ENCODE measurements at places on chromosomes 16 and 17.
A peak's percentile ranks its signal among the peaks of the same experiment; 100 is the strongest.

DNA sequence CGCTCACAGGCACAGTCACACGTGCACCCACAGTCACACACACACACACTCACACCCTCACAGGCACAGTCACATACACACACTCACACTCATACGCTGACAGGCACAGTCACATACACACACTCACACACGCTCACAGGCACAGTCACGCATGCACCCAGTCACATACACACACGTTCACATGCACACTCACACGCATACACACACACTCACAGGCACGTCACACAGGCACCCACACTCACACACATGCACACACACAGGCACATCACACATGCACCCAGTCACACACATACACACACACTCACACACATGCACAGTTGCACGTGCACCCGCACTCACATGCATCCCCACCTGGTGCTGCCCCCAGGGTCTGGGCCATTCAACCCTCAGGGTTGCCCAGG is 46.1 kb upstream of the CBFA2T3 start:
- no peak for DNase-seq

- no peak for DNase-seq
These were observed 38.4 kb downstream of the RMI2 start for GRCh38 chr16:11383481-11384183.

DNA sequence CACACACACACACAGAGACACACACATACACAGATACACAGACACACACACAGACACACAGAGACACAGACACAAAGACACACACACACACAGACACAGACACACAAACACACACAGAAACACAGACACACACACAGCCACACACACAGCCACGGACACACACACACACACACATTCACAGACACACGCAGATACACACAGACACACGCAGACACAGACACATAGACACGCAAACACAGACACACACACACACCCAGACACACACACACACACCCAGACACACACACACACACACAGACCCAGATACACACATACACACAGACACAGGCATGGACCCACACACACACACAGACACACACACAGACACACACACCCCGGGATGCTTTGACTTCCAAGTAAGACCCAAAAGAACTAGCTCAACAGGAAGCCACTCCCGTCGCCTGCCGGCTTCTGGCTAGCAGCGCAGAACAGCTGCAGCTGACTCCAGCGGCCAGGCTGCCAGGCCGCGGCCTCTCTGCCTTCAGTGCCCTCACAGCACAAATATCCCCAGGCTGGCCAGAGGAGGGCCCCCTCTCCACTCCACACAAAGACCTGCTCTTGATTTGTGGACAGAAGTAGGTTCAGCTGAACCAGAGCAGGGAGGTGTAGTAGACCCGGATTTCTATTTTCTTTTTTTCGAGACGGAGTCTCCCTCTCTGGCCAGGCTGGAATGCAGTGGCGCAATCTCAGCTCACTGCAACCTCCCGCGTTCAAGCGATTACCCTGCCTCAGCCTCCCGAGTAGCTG is 6.0 kb upstream of the CHRNE start:
- peak; percentile 76 for DNase-seq

DNA sequence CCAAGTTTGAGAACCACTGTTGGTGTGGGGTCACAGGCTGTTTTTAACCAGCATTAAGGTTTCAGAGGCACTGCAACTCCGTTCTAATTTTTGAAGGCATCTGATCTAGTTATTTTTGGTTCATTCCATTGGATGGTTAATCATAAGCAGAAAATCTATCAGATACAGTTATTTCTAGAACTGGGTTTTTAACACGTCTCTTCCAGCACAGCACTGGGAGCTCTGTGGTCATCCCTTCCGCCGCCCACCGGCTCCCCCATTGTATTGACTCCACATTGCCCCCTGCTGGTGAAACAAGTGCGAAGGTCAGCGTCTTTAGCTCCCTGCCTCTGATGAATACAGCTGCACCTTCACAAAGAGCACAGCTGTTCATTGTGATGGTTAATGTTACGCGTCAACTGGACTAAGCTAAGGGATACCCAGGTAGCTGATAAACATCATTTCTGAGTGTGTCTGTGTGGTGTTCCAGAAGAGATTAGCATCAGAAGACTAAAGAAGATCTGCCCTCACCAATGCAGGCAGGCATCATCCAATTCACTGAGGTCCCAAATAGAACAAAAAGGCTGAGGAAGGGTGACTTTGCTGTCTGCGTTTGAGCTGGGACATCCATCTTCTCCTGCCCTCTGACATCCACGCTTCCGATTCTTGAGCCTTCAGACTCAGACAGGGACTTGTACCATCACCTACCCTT is 8.5 kb downstream of the CCL18 start:
- DNase-seq, result peak; percentile 76

- DNase-seq, result no peak
These were observed 7.2 kb downstream of the PRR15L start for GRCh38 chr17:47950448-47950847.

DNA sequence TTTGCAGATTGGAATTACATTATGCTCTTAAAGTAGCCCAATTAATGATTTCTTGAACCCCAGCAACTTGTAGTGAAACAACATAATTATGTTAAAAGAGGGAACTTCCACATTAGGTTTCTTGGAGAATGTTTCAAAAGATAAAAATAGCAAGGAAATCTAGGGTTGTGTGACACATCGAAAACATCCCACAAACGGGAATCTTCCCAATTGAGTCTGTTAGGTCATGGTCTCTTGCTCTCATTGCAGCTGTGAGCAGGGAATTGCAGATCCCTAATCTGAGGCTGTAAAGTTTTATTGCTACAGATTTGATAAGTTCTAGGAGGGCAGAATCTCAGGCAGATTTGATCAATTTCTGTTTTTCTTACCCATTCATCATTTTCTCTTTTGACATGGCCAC is 6.7 kb upstream of the LPO start:
- no peak for DNase-seq

- no peak for DNase-seq
These were observed 15.5 kb downstream of the HS3ST6 start for GRCh38 chr16:1902547-1903219.

DNA sequence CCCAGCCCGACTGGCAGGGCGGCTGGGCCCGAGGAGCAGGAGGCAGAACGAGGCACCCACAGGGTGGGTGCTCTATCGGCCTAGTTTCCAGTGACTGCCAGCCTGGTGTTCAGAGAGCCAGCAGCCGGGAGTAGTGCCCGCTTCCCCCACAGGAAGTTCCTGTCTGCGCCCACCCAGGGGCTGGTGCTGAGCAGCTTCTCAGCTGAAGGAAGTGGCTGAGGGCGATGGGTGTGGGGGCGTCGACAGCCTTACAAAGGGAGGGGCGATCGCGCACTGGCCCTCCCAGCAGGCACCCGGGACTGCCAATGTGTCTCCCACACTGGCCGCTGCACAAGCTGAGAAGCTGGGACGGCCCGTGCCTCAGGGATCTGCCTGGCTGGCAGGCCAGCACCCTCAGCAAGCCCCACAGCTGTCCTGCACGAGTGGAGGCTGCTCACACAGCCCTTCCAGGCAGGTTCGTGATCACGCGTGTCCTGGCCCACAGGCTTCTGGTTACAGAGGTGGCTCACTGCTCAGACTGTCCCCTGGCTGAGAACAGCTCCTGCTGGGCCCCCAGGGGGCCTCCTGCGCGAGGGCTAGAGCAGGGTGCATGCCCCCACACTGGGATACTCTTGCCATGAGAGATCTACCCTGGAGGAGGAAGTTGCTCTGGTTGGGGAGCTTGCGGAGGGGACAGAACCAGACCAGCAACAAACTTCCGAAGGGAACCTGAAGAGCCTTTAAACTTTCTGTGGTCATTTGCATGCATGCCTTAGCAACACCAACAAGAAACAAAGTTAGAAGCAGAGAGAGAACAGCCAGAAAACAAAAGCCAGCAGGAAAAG is 2.5 kb downstream of the RNF166 start:
- peak; percentile 72 for DNase-seq

GRCh38 chr17:55588446-55589242 is 77.4 kb upstream of the SMIM36 start:
- no peak for DNase-seq

DNA sequence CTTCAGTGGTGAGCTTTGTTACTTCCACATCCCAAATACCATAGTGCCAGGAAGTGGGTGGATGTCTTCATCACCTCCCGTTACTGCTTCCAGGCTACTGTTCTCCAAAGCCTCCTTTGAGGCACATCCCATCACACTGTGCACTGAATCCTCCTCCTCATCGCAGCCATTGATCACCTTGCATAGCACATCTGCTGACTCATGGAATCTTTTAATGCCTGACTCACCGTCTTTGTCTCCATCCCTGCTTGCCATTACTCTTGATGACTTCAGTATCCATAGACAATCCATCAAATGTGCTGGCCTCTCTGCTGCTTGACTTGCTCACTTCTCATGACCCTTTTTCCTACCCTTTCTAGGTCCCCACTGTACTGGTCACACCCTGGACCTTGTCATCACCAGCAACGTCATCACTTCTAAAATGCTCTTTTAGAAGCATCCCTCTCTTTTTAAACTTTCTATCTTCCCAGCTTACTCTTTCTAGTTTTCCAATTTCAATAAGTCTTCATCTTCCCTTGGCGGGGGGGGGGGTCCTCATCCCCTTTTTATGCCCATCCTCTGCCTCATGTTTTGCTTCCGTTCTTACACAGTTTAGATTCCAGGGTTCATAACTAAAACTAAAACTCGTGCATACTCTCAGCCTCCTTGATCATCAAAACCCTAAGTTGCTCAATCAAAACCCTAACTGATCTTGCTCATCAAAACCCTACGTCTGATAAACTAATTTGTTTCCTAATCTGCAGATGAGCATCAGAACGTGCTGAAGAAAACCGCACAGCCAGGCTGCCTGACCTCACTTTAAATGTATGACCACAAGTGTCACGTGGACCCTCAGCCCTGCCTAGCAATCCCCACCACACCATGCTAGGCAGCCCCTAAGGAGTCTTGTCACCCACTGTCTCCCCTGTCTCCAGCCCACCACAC is 289.7 kb upstream of the ZFHX3 start:
- DNase-seq, result no peak

GRCh38 chr17:65182233-65182632 is 45.1 kb downstream of the RGS9 start:
- DNase-seq, result peak; percentile 4

DNA sequence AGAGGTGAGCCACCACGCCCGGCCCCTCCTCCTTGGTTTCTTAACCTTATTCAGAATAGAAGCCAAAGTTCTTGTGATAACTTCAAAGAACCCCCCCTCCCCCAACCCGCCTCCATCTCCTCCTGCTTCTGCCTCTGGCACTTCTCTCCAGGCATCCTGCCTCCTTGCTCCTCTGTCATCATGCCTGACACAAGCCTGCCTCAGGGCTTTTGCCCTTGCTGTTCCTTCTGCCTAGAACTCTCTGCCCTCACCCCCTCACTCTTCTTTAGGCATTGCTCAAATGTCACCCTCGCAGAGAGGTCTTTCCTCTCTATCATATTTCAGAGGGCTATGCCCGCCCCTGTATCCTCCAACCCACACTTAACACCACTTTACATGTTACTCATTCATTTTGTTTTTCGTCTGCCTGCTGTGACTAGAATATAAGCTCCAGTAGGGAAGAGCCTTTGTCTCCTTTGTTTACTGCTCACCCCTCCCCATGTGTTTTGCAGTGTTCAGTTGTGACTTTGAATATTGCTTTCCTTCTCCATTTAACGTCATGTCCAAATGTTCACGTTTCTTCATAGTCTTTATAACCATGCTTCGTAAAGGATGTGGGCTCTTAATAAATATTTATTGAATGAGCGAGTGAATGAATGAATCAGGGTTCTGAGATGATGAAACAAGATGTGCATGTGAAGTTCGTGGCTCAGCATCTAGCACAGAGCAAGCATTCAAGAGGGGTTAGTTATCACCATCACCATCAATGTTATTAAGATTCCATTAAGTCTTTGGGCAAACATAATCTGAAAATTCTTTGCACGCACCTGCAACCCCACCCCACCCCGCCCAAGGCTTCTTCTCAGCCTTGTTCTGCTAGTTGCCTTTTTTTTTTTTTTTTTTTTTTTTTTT is 186.2 kb upstream of the WSCD1 start:
- no peak for DNase-seq

- no peak for DNase-seq
These were observed 11.3 kb upstream of the ARL5C start for GRCh38 chr17:39177256-39177655.

GRCh38 chr17:75759457-75759856 is 5.5 kb downstream of the GALK1 start:
- no peak for DNase-seq

DNA sequence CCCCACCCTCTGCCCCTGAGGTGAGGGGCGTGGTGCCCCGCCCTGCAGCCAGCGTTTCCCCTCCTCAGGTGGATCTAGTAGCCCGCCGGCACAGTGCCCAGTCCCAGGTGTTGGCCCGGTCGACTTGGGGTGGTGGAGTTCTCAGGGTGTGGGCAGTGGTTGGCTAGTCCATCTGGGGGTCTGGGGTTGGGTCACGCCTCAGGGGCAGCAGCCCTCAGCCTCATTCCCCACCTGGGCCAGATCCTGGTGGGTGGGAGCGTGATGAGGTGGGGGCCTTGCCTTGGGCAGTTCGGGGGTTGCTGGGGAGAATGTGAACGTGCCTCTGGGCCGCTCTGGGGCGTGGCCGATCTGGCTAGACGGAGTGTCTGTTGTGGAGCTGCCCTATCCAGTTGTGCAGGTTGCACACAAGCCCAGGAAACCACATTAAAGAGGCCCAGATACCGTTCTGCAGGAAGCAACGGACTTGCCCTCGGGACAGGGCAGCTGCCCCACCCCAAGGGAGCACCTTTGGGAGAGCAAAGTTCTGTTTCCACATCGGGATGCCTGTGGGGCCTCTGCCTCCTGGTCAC is 32.0 kb downstream of the GSE1 start:
- no peak for DNase-seq

GRCh38 chr16:56824331-56824730 is 40.7 kb upstream of the SLC12A3 start:
- no peak for DNase-seq

DNA sequence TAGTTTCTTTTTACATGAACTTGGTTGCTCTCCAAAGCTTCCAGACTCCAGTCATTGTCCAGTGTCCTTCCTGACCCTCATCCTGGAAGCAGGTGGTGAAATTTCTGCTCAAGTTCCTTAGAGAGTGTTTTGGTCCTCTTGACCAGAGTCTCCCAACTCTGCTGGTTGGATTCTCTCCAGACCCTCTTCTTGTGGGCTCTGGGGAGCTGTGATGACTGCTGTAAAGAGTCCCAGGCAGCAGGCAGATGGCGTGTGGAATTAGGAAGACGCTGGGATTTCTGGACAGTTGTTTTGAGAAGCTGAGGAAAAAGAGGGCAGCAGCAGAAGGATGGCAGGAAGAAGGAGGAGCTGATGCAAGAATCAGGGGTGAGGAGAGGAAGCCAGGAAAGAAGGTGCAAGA is 1.6 kb upstream of the SEZ6 start:
- DNase-seq, result no peak

- no peak for DNase-seq
These were observed 105.8 kb downstream of the DNAH9 start for GRCh38 chr17:11704041-11704440.

Data from activated naive CD4-positive, alpha-beta T cell treated with Interleukin-2 at 50 U/mL for 16 hours (primary cell).